Upper lobe of right lung (tissue), 1 donor: ENCODE measurements at places on chromosomes 7 and 10. TPM values are rescaled to one million over a fixed set of nuclear protein-coding genes. Genes with fewer than 3 reads are reported as not detected.
A peak's percentile ranks its signal among the peaks of the same experiment; 100 is the strongest.

- DNase-seq: no peak
These were observed 2.3 kb downstream of the KLF6 start for GRCh38 chr10:3782451-3783315.

The SAMD9 gene
- 21.2 TPM for total RNA-seq

DNA sequence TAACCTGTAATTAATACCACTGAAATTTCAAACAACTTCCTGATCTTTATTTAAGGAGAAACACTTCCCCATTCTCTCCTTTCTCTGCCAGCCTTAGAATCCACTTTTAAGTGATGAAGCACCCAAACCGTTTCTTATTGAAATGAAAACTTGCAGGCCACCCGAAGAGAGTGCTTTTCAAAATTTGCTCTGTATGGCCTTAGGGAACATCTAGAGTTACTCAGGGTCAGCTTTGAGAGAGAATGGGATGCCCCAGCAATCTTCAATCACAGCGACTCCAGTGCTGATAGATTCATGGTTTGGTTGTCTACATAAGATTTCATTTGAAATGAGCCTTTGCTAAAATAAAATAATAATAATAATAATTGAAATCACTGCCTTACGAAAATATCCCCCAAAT, 323.1 kb downstream of the PCLO start:
- DNase-seq: no peak

DNA sequence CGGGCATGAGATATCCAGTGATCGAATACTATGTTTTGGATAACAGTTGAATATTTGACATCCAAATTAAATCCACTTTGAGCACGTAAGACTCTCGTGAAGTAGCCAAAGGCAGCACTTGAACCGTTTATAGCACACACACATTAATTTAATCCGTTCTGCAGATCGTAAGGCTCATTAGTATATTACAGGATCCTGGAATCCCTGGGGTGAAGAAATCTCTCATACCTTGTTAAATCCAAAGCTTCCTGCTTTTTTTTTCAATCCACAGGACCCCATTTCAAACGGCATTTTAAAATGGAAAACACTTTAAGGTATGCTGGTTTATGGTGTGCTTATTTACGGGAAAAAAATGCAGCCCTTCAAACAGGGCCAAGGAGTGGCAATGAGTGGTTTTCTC, 158.4 kb upstream of the ADARB2 start:
- no peak for DNase-seq

- no peak for DNase-seq
These were observed 87.8 kb downstream of the SPDYE5 start for GRCh38 chr7:75579899-75580298.

DNA sequence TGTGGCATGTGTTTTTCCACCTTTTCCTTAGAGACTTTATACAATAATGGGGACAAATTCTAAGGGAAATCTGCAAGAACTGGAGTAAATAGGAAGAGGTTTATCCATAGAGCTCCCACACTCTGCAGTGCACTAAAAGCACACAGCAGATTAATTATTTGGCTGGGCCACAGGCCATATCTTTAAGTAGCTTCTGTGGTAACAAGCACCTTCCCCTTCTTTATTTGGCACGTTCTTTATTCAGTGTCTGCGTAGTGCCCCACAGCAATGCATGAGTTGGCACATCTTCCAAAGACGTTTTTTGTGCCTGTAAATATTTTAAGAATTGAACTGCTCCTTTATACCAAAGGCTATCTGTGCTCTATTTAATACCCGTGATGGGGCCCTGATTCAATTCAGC, 104.9 kb upstream of the MBL2 start:
- no peak for DNase-seq

- DNase-seq: no peak
These were observed 23.2 kb downstream of the ELMO1 start for GRCh38 chr7:37425498-37425897.

GRCh38 chr7:19928247-19928646, 154.8 kb upstream of the TMEM196 start:
- no peak for DNase-seq

DNA sequence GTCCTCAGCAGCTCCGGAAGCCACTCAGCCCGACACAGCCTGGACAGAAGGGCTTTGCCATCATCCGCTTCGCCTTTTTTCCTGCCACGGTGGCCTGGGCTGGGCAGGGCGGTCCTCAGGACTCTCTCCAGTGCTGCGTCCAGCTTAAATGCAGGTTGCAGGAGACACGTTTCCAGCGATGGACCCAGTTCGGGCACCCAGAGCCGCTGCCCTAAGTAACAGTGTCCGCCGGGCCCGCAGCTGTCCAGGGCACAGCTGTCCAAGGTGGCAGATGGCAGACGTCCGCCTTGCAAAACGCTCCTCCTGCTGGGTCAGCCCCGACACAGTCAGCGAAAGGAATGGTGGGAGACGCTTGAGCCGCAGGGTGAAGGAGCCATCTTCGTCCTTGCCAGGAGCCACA, 37.0 kb upstream of the FOXL3 start:
- DNase-seq: no peak

DNA sequence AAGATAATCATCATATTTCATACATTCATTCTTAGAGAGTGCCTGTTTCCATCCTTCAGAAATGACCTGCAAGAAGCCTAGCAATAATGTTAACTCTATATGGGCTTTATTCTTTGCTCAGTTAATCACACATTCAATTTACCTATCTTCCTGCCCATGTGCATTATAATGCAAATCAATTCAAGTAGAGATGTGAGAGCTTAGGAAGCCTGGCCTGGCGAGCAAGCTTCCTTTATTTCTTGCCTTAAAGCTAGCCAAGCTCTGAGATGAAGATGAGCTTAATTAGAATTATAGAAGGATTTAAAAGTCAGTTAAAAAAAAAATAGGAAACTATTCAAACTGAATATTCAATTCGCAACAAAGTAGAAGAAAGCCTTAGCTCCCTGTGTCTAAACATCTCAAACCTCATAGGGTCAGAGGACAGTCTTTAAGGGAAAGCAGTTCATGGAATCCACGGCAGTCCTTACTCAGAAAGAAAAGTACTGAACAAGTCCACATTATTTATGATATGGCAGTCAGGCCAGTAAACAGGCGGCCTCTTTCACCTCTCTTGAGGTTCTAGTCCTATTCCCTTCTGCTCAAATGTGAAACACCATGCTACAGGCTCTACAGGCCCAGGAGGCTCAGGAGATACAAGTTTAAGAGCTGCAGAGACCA, 214.1 kb downstream of the TFEC start:
- DNase-seq: no peak

DNA sequence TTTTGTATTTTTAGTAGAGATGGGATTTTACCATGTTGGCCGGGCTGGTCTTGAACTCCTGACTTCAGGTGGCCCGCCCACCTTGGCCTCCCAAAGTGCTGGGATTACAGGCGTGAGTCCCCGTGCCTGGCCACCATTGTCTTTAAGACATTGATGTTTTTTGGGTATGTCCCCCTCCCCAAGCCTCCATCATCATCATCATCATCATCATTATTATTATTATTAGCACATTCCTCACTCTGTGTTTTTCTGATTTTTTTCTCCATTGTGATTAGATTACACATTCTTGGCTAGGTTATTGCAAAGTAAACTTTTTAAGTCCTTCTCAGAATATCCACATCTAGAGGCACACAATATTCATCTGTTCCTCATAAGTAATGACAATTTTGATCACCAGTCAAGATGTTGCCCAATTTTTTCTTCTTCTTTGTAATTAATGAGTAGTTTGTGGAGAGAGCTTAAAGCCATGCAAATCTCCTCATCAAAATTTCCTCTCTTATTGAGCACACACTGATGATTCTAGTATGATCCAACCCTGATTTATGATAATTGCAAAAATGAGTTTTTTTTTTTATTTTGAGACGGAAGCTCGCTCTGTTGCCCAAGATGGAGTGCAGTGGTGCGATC, 47.5 kb downstream of the EPC1 start:
- no peak for DNase-seq

DNA sequence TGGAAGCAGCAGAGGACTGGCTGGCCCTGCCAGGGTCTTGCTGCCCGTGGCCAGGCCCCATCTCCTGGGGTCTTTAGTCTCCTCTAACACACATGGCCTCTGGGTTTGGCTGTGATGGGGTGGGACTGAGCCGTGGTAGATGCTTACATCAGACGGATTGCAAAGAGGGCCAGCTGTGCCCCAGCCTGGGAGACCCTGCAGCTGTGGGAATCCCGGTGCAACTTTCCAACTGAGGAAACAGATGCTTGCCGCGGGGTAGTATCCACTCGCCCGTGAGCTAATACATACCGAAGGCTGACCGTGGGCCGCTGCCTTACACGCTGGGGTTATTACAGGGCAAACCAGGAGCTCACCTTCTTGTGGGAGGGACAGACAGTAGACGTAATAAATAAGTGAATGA, 24.1 kb upstream of the SH2B2 start:
- DNase-seq: no peak

- DNase-seq: peak; percentile 74
These were observed 340.2 kb upstream of the CELF2 start for GRCh38 chr10:10677479-10677878.

- no peak for DNase-seq
These were observed 10.6 kb upstream of the LAMTOR4 start for GRCh38 chr7:100137851-100138760.

DNA sequence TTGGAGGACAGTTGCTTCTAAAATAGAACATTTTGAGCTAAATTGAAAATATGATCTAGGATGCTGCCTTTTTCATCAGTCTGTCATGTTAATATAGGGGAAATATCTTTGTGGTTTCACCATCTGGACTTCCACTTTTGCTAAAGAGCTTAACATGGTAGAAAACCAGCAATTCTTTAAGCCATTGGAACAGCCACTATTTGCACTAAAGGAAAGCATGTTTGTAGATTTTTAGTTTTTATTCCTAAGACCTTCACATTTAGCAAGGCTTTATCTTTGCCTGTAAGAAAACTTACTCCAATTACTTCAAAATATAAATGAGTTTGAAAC, 291.0 kb downstream of the RNLS start:
- no peak for DNase-seq

The PKD2L1 gene
- total RNA-seq: 2.1 TPM

GRCh38 chr7:40098810-40099209, 35.6 kb downstream of the MPLKIP start:
- no peak for DNase-seq

- DNase-seq: no peak
These were observed 187.4 kb upstream of the GALNT17 start for GRCh38 chr7:70944516-70944915.

DNA sequence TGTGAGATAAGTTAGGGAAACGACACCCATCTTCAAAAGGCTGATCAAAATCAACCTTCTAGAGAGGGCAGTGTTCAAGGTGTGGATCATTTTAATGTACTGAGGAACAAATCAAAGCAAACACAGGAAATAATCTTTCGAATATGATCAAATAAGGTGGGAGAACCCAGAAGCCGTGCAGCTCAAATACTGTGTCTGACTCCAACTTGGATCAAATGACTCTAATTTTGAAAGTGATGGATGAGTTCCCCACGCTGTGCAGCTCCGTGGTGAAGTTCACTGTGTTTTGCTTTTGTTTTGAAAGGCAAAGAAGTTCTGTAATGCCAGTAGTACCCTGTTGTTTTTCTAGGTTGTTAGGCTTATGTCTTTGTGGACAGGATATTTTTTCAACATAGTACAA, 250.9 kb downstream of the SFMBT2 start:
- DNase-seq: no peak

DNA sequence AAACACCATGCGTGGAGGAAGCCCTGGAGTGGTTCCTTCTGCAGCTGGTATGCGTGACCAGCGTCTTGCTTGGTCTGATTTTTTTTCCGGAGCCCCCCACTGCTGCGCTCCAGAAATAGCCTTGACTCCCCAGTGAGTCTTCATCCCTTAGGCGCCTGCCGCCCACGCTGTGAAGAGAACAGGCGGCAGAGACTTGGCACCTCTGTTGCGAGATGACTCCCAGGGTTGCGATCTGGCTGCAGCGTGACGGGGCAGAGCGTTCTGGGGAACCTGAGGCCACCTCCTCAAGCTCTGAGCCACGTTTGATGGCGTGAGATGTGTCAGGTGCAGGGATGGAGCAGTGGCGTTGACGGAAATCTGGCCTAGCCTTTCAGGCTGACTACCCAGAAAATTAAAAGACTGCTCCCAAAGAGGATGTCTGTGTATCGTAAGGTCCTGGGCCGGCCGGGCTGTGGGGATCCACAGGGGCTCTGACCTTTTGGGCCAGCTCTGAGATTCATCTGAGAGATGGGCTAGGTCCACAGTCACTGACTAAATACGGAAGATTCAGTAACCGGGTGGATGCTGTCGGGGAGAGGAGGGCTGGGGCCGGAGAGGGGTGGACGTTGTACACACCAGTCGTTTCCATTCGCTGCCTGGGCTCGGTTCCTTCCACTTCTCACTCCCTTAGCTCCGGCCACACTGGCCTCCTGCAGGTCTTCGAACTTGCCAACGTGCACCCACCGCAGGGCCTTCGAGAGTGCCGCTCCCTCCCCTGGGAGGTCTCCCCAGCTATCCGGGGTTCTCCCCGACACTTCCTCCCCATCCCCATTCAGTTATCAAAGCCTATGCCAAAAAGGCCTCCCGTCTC, 33.8 kb downstream of the PFKFB3 start:
- peak; percentile 35 for DNase-seq

The NPTX2 gene
- total RNA-seq: 2.1 TPM

GRCh38 chr7:158358926-158359645, 228.5 kb downstream of the PTPRN2 start:
- DNase-seq: no peak

DNA sequence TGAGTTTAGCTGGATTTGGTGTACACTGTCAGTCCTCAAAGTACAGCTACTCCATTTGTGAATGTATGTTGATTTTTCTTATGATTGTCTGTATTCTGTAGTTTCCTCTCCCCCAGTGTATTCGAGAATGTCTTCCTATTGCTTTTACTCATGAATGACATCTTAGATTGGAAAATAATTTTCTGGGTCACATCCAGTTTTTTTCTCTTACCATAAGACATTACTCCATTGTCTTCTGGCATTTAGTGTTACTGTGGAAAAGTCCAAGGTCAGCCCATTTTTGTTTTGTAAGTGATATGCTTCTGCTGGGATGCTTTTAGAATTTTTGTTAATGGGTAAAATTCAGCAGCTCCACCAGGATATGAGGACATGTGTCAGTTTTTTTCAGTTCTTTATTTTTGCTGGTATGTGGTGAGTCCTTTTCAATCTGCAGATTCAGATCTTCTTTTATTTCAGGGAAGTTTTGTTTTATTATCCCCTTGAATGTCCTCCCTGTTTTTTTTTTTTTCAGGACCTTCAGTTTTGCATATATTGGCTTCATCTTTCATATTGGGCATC, 33.6 kb downstream of the WAC start:
- DNase-seq: no peak

The PNPLA8 gene
- total RNA-seq: 27.4 TPM

- no peak for DNase-seq
These were observed 12.7 kb downstream of the IKZF1 start for GRCh38 chr7:50317221-50317678.

GRCh38 chr10:43981232-43981631, 332.6 kb upstream of the ZNF32 start:
- DNase-seq: no peak

The PCLO gene
- 5.3 TPM for total RNA-seq

The ACTR3C gene
- total RNA-seq: 20.1 TPM
